ENCODE measurements at places on chromosomes 12 and 14.

GRCh38 chr12:104490186-104490585, 33.4 kb downstream of the CHST11 start:
- DNase-seq = no peak

GRCh38 chr12:96743606-96744005, 163.5 kb upstream of the NEDD1 start:
- DNase-seq = no peak

- DNase-seq = no peak
Observed at GRCh38 chr12:51254536-51254935, 15.7 kb downstream of the SMAGP start.

GRCh38 chr12:68403296-68403695, 71.1 kb upstream of the MDM1 start:
- no peak for DNase-seq

GRCh38 chr12:19783547-19784444, 344.5 kb downstream of the AEBP2 start:
- no peak for DNase-seq

- DNase-seq = no peak
Observed at GRCh38 chr12:4330203-4330602, 9.2 kb downstream of the TIGAR start.

- no peak for DNase-seq
Observed at GRCh38 chr14:30227876-30228275, 300.2 kb upstream of the PRKD1 start.

- peak; percentile 69 for DNase-seq
Observed at GRCh38 chr12:1915082-1915968, 3.1 kb downstream of the CACNA2D4 start.

DNA sequence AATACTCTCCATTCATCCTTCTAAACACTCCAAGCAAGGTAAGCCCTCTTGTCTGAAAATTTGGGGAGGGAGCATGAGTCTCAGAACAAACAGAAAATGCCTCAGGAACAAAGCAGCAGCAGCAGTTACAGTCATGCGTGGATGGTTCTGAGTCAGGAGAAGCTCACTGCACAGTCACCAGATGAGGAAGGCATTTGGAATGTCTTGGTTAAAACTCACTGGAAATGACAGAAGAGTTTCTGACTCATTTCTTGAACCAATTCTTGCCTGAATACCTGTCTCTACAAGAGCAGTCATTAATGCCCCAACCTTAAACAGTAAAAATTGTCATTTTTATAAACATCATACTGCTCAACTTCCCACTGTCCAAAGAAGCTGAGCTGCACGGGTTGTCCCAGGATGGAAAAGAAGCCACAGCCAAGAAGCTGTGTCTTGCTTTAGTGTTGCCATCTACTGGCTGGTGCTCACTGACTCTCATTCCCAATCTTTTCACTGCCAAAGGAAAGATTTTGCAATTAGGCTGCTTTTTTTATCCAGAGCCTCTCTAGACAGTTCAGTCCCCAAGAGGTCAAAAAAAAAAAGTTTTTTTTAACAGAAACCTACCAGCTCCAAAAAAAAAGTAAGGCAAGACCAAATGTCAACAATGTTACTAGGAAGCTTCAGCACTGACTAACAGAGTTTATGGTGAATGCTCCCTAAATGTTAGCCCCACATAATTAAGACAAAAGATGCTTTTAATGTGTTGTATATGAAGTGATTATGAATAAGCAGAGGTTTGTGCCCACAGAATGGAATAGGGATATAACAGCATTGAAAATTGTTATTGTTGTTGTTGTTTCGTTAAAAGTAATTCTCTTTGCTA, 40.4 kb downstream of the KICS2 start:
- DNase-seq = peak; percentile 32

DNA sequence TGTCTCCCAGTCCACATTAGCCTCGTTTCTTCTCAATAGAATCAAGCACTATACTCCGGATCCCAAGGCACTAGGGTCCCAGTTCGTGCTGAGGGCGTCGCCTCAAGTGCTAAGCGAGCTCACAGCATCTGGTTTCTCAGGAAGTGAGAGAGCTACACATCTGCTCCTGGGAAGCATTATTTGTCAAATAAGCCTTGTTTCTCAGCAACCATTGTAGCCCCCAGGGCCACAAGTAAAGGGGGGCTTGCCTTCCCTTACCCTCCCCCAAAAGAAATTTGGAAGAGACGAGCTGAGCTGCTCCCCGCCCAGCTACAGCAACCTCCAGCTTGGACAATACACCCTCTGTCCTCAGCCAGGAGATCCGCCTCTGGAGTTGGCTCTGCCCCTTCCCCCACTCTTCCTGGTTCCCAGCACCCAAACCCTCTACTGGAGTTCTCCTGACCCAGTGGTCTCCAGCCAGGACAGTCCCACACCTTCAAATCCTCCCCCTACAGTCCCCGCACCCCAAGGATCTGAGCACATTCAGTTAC, 5.7 kb upstream of the TNS2 start:
- DNase-seq = no peak

DNA sequence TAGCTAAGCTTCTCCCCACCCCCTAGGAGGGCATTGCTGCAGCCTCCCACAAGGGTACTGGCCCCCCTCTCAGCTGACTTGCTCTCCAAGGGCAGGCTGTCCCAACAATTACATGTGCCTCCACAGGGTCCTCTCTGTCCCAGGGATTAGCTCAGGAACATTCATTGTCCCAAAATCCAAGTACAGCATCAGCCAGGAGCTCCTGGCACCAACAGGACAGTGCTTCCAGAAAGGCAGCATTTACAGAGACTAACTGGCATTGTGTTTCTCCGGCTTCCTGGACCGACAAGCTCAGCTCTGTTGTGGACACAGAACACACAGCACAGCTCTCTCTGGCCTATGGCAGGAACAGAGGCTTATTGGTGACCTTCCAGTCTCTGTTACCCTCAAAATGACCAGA, 21.7 kb downstream of the ABCD4 start:
- DNase-seq = no peak

GRCh38 chr14:68849416-68849815, 56.5 kb upstream of the ZFP36L1 start:
- DNase-seq = no peak

DNA sequence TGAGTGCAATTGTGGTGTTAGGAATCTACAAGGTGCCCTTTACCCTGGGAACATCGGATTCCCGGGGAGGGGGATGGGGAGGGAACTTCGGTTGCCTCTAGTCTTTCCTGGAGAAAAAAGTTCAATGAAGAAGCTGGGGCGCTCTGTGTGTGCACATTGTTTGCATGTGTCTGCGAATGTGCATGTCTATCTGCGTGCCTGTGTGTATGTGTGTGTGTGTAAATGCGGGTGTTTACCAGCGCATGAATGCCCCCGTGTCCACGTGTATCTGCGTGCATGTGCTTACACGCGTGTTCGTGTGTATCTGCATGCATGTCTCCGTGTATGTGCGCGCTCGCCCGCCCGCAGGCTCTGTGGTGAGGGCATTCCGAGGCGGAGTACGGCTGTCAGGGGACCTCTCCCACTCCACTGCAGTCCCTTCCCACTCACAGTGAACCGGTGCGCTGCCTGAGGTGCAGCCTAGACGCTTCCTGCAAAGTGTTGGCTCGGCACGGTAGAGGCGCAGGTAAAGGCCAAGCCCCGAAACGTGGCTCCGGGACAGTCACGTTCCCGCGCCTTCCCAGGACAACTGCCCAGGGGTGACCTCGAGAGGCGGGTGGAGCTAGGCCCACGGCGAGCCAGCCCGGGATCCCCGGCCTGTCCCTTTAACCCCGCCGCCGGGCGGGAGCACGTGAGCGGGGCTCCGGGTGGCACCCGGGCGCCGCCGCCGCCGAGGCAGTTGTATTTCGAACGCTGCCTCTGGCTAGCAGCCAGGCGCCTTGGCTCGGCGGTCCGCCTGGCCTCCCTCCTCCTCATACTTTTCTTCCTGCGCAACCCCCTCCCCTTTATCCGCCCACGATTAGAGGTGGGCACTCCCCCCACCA, 539 bp upstream of the HMGA2 start:
- no peak for DNase-seq

DNA sequence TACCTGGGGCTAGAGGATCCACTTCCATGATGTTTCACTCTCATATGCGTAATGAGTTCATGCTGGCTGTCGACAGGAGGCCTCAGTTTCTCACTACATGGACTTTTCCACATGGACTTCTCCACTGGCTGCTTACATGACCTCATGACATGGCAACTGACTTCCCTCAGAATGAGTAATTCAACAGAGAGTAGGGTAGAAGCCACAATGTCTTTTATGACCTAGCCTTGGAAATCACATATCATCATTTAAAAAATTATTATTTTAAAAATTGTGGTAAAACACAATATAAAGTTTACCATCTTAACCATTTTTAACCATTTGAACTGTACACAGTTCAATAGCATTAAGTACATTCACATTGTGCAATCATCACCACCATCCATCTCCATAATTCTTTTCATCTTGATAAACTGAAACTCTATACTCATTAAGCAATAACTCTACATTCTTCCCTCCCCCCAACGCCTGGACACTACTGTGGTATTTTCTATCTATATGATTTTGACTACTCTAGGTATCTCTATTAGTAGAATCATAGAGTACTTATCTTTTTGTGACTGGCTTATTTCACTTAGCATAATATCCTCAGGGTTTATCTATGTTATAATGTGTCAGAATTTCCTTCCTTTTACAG, 144.5 kb downstream of the TGFB3 start:
- no peak for DNase-seq

- no peak for DNase-seq
Observed at GRCh38 chr12:21773263-21773741, 1.2 kb downstream of the KCNJ8 start.

- no peak for DNase-seq
Observed at GRCh38 chr12:27280412-27280811, 36.3 kb downstream of the STK38L start.

DNA sequence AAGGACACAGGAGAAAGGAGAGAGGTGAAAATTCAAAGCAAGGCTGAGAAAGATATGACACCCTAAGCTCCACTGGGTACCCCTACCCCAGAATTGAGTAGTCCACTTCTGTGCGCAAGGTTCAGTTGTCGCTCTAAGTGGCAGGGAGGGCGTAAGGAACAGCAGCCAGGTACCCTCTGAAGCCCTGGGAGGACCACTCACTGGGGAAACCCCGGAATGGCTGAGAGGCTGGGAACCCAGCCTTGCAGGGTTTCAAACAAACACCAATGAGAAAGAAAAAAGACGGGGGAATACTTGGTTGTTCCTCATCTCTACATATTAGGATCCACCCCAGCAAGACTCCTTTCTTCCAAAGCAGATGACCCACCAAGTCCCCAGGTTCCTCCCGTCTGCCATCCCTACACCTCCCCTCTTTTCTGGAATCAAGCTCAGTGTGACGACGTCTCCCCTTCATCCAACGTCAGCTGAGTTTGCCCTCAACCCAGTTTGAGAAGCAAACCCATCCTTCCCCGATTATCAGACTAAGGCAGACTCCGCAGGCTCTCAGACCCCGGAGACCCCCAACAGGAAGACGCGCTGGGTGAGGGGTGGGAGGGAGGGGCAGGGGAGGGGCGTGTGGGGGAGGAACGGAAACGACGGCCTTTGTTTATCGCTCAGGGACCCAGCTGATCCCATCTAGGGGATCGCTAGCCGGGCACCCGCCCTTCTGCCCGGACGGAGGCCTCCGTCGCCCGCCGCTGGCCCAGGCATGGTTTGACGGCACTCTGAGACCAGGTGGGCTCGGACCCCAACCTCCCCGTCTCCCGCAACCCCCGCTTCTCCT, 795 bp downstream of the LMBR1L start:
- no peak for DNase-seq

DNA sequence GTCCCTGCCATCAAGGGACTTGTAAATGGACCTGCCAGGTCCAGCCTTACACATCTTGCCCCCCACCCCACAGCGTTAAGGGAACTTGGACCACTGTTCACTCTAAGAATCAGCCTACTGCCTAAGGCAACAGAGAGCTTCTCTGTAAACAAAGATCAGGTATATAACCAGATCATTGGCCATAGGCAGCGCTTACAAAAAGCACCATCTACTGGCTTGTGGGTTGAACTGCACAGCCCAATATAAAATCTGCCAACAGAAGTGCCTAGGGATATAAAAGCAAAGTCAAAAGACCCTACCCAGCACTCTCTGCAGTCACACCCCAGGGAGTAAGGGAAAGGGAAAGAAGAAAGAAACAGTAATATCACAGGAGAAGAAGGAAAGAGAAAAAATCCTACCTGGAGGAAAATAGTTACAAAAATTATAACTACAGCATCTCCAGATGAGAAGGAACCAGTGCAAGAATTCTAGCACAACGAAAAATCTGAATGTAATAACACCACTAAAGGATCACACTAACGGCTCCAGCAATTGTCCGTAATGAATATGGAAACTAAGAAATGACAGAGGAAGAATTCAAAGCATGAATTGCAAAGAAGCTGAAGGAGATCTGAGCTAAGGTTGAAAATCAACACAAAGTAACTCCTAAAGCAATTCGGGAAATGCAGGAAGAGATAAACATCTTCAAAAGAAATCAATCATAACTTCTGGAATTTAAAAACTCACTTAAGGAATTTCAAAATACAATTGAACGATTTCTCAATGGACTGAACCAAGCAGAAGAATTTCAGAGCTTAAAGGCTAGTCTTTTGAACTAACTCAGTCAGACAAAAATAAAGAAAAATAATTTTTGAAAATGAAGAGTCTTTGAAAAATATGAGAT, 95.2 kb upstream of the PCED1B start:
- peak; percentile 2 for DNase-seq

DNA sequence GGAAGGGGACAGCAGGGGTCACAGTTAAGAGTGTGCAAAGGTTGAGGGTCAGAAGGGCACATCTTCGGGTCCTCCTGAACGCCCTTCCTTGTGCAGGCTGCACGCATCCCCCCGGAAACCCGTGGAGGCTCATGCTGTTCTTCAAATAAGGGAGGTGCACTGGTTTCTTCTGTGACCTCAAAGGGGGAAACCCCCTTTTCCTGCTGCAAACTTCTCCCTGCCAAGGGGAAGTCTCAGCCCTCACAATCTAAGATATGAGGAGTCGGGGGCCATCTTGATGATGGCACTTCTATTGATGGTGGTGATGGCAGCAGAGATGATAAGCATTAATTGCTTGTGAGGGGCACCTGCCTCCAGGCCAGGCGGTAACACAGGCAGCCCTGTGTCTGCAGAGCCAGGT, 40.0 kb downstream of the ISCA2 start:
- no peak for DNase-seq

DNA sequence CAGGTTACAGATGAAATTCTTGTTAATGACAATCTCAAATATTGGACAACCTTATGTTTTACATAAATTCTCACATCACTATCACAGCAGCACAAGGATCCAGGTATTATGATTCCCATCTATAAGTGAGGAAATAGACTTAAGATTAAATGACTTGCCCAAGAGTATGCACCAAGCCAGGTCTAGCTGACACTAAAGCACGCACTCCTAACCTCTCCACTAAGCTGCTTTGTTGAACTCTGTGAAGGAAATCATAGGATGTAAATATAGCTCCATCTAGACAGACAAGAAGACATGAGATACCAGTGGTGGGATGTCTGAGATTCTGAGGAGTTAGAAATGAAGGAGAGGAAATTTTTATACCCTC, 87.9 kb downstream of the PHLDA1 start:
- no peak for DNase-seq

DNA sequence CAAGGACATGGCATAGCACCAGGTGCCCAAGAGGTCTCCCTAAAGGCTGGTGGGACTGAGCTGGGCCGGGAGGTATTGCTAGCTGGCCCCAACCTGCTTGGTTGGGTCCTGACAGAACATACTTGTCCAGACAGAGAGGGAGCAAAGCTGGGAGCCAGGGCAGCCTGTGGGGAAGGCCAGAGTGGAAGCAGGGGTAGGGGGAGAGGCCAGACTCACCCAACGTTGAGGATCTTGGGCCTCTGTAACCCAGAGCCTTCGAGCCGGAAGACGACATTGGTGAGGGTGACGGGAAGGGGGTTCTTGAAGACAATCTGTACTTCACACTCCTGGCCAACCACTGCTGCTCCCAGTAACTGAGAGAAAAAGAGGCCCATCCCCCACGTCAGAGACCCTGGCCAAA, 9.0 kb downstream of the TGM1 start:
- DNase-seq = no peak

Measured in AML-193 (cell line).